ENCODE measurements at places on chromosomes 5 and 9.

GRCh38 chr9:118985851-118986250, 383.4 kb downstream of the BRINP1 start:
- no peak for DNase-seq

GRCh38 chr5:95711501-95712346, 19.4 kb upstream of the RHOBTB3 start:
- DNase-seq: no peak

DNA sequence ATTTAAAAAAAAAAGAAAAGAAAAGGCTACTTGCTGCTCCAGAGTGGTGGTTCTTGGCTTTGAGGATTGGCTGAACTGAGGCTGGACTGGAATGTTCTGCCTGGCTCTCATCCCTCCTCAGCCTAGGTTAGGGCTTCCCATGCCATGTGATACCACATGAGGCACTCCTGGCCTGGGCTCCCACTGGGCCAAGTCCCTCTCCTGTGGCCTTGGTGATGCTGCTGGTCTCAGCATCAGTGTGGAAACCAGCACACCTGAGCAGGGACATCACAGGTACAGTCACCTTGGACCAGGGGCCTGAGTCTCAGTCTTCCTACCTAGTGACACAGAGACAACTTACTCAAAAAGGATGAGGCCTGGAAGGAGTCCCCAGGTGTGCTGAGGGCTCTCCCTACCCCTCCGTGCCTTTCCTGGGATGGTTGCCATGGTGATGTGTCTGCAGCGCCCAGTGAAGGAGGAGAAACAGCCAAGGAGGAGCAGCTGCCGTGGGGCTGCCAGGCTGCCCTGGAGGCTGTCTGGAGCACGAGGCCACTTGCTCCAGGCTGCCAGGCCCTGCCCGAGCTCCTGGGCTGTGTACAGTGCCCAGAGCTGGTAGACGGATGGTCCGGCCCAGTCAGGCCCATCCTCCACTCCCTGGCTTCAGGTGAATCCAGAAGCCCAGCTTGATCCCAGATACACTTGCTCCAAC, 71.0 kb downstream of the WNK2 start:
- DNase-seq: no peak

GRCh38 chr5:140546851-140547507, 483 bp upstream of the EIF4EBP3 start:
- no peak for DNase-seq

DNA sequence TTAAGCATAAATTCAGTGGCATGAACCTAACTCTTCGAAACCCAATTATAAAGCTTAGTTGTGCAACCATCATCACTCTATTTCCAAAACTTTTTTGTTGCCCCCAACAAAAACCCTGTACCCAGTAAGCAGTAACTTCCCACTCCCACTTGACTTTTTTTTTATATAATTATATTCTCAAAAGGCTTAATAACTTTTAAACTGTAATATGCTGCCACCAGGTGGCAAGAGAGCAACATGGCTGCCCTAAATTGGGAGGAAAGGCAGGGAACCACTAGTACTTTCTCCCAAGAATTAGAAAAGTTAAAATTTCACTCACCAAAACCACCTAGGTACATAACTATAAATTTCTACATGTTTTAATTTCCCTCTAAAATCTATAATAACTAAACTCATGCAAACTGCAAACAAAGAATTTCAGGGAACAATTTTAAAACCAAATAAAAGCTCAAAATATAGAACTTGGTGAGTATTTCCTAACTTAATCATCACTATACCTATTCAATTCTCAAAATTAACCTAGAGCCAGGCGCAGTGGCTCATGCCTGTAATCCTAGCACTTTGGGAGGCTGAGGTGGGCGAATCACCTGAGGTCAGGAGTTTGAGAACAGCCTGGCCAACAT, 50.2 kb upstream of the RNF38 start:
- peak; percentile 31 for DNase-seq

DNA sequence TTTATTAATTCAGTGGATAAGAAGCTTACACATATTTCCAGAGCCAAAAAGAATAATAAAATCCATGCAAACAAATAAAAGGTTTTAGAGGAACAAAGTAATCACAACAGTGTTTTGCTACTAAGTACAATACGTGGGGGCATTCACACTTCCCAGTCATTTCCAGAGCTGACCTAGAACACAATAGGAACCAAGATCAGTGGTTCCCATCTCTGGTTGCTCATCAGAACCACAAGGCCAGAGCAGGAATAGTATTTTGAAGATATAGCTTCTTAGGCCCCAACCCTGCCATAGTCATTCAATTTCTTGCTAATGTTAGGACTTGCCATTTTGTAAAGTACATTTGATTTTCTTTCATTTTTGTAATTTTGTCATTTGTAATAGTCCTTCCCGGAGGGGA, 215.4 kb downstream of the NR3C1 start:
- DNase-seq: no peak

- no peak for DNase-seq
These were observed 421.7 kb upstream of the KIF2A start for GRCh38 chr5:61884252-61884855.

GRCh38 chr5:546376-546908, 22.2 kb upstream of the SLC9A3 start:
- DNase-seq: no peak

DNA sequence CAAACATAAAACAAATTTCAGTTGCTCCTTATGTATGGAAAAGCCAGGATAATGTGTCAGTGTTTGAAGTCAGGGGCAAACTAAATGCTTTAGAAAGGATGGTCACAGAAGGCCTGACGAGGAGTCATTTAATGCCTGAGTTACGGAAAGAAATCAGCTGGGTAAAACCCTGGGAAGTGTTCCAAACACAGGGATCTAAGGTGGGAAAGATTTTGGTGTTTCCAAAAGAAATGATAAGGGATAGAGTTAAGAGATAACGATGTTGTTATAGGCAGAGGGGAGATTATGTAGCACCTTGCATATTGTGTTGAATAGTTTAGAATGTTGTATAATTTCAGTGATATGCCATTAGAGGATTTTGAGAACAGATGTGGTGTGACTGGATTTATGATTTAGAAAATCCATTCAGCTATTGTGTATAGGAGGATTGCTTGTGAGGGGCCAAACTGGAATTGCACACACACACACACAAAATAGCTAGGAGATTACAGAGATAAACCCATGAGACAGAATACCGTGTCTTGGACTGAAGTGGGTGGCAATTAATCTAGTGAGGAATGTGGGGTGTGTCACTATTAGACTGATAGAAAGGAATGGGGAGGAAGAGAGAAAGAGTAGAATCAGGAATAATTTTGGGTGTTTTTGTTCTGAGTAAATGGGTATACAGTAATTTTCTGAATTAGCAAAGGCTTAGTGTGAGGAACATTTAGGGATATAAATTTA, 274.2 kb upstream of the DAB2 start:
- DNase-seq: no peak

GRCh38 chr5:96718635-96719077, 56.5 kb downstream of the CAST start:
- DNase-seq: peak; percentile 11

- DNase-seq: no peak
These were observed 20.7 kb downstream of the ITGA1 start for GRCh38 chr5:52808316-52808901.

DNA sequence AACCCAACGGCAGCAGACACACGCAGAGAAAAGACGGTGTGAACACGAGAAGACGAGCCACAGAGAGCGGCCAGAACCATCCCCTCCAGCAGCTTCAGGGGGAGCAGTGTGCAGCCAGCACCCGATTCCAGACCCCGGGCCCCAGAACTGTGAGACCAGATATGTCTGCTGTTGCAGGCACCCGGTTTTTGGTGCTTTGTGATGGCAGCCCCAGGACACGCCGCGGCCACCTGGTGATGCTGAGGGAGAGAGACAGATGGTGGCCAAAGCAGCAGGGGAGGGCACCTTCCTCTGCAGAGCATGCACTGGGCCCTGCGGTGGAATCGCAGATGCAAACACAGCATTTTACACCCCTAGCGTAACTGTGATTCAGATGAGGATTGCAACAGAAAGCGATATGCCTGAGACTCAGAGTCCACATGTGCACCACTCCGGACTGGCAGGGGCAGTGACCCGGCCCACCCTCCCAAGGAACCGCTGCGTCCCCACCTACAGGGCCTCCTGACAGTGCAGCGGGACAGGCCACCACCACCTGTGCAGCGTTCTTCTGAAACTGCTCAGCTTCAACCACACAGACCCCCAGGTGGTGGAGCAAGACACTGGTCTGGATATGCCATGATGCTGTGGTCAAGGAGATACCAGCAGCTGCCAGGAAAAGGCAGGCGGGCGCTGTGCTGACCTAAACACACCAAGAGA, 24.0 kb downstream of the ZDHHC11B start:
- no peak for DNase-seq

GRCh38 chr9:16309082-16309468, 561.4 kb downstream of the BNC2 start:
- DNase-seq: no peak

DNA sequence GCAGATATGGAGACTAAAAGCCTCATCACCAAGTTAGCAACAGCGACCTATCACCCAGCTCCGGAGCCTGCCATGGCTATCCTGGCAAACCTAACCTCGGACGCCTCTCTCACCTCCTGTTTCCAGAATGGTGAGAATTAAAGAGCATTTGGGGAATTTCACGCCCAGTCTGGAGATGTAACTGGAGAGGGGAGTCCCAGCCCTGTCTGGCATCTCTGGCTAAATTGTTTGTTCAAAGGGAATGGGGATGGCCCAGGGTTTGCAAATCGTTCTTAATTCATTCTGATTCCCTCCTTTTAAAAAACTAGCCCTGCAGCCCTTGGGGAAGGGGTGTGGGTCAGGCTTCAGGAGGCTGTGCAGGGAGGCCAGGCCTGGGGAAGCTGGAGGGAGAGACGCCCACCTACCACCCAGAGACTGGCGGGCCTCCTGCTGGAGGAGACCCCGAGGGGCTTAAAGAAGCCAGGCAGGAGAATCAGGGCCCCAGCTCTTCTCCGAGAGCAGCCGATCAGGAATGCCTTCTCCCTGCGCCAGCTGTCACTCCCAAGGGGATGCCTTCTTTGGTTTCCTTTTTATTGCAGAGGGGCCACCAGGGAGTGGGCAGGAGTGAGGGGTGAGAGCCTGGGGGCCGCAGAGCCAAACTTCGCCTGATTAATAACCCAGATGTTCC, 964 bp upstream of the COL5A1 start:
- no peak for DNase-seq

GRCh38 chr5:111722140-111722539, 34.9 kb downstream of the NREP start:
- DNase-seq: no peak

DNA sequence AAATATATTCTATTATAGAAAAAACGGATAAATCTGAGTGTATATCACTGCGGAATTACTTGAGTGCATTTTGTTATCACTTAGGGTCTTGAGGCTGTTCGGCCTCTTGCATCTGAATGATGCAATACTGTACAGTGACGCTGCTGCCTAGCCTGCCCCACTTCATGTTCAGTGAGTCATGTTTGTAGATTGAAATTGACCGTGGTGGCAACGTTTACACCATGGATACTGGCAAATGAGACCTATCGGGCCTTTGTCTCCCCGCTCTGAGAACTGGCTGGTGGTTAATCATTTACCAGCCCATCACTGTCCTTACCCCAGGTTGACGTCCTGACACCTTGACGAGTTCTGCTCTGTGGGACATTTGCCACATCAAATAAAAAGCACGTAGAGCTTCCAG, 510.1 kb upstream of the ADAMTS16 start:
- DNase-seq: peak; percentile 25

- peak; percentile 64 for DNase-seq
These were observed 113.0 kb downstream of the RPS23 start for GRCh38 chr5:82164977-82165713.

GRCh38 chr9:79896390-79896980, 324.7 kb downstream of the TLE4 start:
- no peak for DNase-seq

GRCh38 chr5:101535626-101536025, 632.5 kb upstream of the ST8SIA4 start:
- peak; percentile 28 for DNase-seq

DNA sequence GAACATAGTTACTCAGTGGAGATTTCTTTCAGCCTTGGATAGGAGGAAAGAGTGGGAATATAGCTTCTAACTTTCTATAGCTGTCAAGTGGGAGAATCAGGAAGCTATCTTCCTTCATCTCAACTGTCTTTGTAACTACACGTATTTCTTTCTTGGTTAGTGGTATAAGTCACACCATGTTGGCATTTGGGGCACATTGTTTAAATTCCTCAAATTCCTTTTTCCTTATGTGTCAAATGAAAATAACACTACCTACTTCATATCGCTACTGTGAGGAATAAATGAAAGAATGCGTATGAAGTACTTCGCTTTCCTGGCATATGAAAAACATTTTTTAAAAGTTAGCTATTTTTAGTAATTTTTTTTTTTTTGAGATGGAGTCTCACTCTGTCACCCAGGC, 1082.5 kb upstream of the WWC1 start:
- DNase-seq: peak; percentile 74

- DNase-seq: no peak
These were observed 63.6 kb upstream of the OLFM1 start for GRCh38 chr9:135023786-135024405.

- DNase-seq: no peak
These were observed 51.3 kb upstream of the SLC30A5 start for GRCh38 chr5:69042500-69042899.

- peak; percentile 84 for DNase-seq
These were observed 20.5 kb downstream of the CSF1R start for GRCh38 chr5:150065886-150066285.

- DNase-seq: no peak
These were observed 805.5 kb downstream of the EFNA5 start for GRCh38 chr5:106865279-106865678.

DNA sequence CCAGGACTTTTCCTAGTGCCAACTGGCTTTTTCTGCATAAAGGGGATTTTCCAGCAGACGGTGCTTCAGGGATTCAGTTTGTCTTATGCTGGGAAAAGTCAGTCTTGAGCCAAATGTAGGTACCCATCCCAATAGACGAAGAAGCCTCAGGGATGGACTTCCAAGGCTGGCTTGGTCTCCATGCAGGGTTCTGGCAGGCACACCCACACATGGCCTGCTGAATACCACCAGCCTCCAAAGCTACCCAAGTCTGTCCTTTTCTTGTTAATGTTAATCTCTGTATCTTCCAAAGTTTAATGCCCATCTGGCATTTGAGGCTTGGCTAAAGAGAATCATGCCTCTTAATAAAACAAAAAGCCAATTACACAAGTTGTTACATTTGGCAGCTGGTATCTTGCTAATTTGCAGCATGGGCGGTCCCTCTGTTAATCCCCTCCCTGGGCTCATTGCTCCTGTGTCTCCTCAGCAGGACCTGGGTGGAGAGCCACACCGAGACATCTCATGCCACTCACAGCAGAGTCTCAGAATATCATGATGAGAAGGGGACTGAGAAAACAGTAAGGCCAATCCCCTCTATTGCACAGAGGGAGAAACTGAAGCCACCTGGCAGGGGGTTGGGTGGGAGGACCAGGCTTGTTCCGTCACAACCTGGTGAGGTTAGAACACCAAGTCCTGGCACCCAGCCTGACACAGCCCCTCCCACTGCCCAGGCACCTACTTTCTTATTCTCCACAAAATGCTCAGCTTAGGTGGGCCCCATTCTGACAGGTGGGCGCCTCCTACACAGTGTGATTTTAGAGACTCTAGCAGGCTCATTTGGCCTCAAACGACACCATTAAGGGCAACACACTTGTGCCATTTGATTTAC, 243.2 kb downstream of the FSTL4 start:
- DNase-seq: no peak
